ENCODE measurements at places on chromosomes 6 and 20.

GRCh38 chr6:41735427-41736185 is at the start of gene TFEB:
Gene TFEB, minus strand, starts transcription at chr6:41735608. Its CDS starts 44,395 bp downstream, at chr6:41691213.
- DNase-seq = peak; percentile 97

- DNase-seq = no peak
Measured at GRCh38 chr20:59022754-59023153, 3.5 kb downstream of the TUBB1 start.

DNA sequence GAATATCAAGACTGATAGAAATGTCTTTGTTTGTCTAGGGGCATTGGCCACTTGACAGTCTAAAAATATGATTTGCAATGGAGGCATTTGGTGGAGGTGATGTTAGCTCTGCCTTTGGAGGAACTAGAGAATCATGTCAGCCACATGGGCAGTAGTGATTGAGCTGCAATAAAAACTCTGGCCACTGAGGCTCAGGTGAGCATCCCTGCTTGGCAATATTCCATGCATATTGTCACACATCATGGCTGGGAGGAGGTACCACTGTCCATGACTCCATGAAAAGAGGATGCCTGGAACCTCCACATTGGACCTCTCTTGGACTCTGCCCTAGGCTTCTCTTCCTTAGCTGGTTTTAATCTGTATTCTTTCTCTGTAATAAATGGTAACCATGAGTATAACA is 10.6 kb upstream of the CD83 start:
- no peak for DNase-seq

DNA sequence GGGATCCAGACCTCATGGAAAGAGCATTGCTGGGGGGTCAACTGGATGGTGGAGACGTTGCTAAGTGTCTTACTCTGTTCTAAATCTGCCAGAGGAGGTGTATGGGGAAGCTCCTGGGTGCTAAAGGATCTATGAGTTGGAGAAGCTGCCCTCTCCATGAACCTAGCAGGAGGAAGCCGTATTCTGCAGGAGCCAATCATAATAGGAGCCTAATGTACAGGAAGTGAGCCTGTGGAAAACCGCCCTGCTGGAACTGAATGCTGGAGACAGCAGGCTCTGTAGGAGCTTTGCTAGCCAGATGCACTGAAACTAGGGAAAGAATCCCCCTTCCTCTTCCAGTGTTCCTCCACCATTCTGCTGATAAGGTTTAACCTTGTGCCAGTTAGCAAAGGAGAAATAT is 10.9 kb downstream of the CASP8AP2 start:
- no peak for DNase-seq

DNA sequence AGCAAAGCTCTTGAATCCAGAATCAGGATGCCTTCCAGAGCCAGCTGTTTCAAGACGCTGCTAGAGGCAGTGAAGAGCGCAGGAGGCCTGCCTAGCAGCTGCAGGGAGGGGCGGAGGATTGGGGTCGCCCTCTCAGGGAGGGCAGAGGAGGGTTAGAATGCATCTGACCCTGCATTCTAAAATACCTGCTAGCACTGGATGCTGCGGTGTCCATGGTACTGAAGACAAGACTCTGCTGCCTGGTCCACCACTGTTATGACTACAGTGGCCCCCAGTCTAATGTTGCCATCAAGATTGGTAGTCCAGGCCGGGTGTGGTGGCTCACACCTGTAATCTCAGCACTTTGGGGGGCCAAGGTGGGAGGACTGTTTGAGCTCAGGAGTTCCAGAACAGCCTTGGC is 193.7 kb upstream of the PROKR2 start:
- DNase-seq = no peak

- DNase-seq = no peak
Measured at GRCh38 chr6:51027283-51028065, 208.8 kb downstream of the TFAP2B start.

DNA sequence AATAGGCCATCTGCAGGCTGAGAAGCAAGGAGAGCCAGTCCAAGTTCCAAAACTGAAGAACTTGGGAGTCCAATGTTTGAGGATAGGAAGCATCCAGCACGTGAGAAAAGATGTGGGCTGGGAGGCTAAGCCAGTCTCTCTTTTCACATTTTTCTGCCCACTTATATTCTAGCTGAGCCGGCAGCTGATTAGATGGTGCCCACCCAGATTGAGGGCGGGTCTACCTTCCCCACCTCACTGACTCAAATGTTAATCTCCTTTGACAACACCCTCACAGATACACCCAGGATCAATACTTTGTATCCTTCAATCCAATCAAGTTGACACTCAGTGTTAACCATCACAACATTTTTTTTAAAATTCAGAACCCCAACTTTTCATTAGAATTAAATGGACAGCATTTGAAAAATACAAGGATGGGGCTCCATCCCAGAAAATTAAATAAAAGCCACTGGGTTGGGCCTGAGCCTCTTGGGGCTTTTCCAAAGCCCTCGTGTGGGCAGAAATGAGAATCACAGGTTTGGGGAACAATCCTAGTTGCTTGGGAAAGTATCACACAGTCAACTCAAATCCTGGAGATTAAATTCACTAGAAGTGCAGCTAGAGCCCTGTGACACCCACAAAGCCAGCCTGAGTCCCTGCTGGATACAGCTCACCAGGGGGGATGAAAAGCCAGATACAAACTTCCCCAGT is 2.2 kb downstream of the CLDN20 start:
- DNase-seq = no peak
